NCI-H1105 treated with DMSO at 0.1 percent for 48 hours (cell line): ENCODE measurements at places on chromosomes 3 and 15.

DNA sequence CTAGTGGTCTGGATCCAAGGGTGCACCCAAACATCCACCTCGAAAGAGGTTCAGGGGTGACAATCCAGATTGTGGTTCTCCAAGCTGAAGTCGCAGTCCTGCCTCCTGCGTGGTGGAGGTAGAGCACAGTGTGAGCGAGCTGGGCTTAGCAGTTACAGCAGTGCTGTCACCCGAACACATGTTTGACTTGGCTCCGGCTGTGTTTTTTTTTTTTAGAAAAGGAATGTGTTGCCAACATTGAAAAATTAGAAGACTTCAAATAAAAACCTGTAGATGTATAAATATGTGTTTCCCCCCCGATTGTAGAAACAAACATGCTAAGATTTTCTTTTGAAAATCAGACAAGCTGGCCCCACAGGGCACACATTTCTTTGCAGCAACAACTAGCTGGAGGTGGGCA is 530.8 kb downstream of the SHQ1 start:
- DNase-seq = no peak

DNA sequence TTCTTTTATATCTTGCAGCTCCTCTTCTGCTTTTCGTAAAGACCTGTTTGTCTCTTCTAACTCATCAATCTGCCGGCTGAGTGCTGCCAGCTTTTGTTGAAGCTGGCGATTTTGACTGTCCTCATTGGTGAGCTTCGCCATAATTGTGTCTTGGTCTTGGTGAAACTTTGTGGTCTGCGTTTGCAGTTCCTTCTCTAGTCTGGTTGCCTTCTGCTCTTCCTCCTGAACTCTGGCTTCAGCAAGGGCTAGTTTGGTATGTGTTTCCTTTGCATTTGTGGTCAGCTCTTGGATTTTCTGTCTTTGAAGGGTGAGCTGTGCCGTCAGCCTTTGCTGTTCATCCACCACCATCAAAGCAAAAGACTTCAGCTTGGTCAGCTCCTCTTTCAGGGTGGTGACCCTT is 32.9 kb downstream of the CMSS1 start:
- DNase-seq = no peak

GRCh38 chr15:85557385-85557784 is 177.0 kb downstream of the AKAP13 start:
- DNase-seq = no peak

DNA sequence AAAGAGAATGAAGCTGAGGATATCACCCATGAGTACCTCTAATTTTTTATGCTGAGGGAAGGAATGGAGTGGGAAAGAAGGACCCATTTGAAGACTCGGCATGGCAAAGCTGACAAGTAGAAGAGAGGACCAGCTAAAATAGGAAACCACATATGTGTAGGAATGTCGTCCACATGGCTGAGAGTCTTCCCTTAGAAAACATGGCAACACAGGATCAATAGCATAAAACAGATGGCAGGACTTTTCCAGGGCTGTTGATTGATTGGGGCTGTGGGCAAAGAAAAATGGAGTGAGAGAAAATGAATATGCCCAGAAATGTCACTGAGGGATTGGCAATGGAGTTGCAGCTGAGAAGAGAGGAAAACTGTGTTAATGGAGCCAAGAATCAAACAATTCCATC is 76.2 kb upstream of the PRICKLE2 start:
- no peak for DNase-seq

- DNase-seq = peak; percentile 19
Measured at GRCh38 chr3:131053043-131053859, 26.6 kb downstream of the NEK11 start.

- peak; percentile 88 for DNase-seq
Measured at GRCh38 chr15:60994963-60995475, 234.1 kb downstream of the RORA start.

GRCh38 chr15:79736435-79737000 is 160.3 kb downstream of the MTHFS start:
- no peak for DNase-seq

DNA sequence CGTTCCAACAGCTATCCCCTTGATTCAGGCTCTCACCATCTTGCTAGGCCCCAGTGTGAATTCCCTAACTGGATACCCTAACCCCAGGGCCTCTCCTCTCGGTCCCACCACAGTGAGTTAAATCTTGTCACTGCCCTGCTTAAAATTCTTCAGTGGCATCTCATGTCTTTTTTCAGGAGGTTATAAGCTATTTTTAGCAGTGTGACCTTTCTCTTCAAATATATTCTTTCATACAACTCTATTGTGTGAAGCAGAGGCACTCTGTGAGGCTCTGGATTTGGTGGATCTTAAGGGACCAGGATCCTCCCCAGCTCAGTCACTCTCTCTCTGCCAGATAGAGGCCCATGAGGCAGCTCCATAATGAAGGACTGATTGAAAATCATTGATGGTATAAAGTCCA is 760.4 kb downstream of the NTRK3 start:
- no peak for DNase-seq

GRCh38 chr15:76840830-76841460 is 64.2 kb downstream of the SCAPER start:
- peak; percentile 18 for DNase-seq
